T-helper 2 cell treated with Interferon-gamma antibody and Interleukin-4, amounts not matched to agents 5 μg/mL and 100 μg/mL, for 36 hours (primary cell): ENCODE measurements at places on chromosomes 2 and 18.

- no peak for DNase-seq
These were observed 209.8 kb downstream of the BCL2 start for GRCh38 chr18:63109802-63110201.

GRCh38 chr18:23716516-23716915 is 27.3 kb downstream of the LAMA3 start:
- no peak for DNase-seq

GRCh38 chr2:241036397-241036963 is 38.1 kb downstream of the SNED1 start:
- peak; percentile 68 for DNase-seq

GRCh38 chr18:57113799-57114420 is 33.0 kb upstream of the BOD1L2 start:
- no peak for DNase-seq

DNA sequence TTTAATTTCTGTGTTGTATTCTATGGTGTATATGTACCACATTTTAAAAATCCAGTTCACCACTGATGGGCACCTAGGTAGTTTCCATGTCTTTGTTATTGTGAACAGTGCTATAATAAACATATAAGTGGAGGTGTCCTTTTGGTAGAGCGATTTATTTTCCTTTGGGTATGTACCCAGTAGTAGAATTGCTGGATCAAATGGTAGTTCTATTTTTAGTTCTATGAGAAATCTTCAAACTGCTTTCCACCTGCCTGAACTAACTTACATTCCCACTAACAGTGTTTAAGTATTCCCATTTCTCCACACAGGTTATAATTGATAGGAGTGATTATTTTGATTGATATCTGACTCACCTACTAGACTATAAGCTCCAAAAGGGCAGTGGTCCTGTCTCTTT is 148.2 kb downstream of the BABAM2 start:
- no peak for DNase-seq

- no peak for DNase-seq
These were observed 6.1 kb downstream of the SOS1 start for GRCh38 chr2:39114771-39115170.

DNA sequence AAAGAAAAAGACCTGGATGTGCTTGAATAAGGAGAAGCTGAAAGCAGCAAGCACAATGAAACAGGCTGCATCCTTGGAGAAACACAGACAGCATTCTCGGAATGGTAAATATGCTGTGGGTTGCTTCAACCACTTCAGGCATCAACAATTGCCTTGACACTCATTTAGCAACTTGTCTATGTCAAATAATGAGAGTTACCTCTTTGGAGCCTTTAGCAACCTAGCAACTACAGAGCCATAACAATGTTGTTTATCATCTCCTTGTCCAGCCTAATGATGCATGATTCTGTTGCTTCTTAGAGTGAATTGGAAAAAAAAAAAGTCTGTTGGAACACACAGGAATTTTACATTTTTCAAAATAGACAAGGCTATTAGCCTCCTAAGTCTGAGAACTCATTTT is 410.6 kb downstream of the PIK3C3 start:
- DNase-seq = no peak

DNA sequence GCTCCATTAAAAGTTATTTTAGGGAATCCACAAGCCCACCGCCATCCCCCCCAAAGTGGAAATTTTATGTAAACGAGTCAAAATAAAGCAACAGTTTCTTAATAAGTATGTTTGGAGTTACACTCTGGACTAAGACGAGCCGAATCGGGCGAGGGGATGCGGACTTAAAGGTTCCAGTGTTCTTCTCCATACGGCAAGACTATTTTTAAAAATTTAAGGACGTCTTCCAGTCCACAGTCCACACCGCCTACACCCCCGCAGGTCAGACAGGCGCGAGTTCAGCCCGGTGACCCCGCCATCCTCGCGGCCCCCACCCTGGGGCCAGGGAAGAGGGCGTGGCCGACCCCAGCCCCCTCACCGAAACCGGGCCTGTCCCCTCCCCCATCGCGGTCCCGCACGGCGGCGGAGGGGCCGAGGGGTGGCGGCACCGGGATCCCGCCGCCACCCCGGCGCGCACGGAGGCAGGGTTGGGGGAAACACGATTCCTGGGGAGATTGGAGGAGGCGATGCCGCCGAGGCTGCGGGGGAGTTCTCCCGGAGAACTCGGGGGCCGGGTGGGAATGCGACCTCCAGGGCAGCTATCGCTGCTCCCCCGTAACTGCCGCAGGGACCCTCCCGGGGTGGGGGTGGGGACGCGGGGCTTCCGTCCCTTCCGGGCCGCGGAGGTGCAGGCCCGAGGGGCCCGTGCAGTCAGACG is 24.5 kb upstream of the SMAD7 start:
- DNase-seq = no peak

- no peak for DNase-seq
These were observed 79.6 kb upstream of the NYAP2 start for GRCh38 chr2:225319872-225320271.

GRCh38 chr2:54189539-54189938 is 66.5 kb downstream of the TSPYL6 start:
- no peak for DNase-seq

DNA sequence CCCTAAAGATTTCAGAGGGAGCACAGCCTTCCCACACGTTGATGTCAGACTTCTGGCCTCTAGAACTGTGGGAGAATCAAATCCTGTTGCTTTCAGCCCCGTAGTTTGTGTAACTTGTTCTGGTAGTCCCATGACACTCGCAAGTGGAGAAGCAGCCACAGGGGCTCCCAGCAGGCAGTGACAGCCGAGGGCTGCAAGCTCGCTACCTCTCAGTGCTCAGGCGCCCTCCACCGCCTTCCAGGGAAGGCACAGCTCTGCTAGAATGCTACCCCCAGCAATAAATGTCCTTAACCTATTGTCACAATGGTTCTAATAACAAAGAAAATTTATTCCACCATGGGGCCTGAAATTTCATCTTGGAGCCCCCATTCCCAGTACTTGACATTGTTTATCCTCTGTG is 143.1 kb upstream of the ZNF236 start:
- DNase-seq = no peak

DNA sequence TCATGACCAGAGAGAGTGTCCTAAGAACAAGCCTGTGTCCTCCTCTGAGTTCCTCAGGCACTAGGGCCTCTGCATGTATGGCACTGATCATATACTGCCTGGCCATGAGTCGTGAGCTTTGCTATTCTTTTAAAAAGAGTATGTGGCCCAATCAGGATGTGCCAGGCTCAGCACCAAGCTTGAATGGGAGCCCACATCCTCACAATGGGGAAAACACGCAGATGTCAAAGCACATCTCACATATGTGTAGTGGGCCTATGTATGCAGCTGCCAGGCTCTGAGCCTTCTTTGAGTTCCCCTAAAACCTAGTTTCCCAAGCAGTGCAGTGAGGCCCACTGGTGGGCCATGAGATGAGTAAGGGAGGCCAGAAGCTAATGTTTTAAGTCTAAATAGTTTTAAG is 69.9 kb upstream of the SLC1A4 start:
- no peak for DNase-seq

DNA sequence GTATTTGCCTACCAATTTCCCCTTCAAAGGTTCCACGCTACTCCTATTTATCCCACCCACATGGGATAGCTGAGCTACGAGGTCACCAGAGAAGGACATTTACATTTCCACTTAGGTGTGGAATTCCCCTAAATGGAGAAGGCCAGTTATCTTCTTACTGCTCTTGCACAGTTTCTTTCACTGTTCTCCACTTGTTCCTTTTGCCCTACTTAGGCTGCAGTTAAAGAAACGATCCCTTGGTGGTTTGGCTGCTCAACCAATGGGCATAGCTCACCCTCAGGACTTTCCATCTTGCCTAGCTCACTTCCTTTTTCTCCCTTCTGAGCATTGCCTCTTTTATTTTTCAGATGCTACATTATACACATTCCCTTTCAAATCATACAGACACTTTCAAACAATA is 11.2 kb upstream of the NABP1 start:
- DNase-seq = no peak

- DNase-seq = no peak
These were observed 68.1 kb downstream of the LAMA3 start for GRCh38 chr18:23757437-23757733.

DNA sequence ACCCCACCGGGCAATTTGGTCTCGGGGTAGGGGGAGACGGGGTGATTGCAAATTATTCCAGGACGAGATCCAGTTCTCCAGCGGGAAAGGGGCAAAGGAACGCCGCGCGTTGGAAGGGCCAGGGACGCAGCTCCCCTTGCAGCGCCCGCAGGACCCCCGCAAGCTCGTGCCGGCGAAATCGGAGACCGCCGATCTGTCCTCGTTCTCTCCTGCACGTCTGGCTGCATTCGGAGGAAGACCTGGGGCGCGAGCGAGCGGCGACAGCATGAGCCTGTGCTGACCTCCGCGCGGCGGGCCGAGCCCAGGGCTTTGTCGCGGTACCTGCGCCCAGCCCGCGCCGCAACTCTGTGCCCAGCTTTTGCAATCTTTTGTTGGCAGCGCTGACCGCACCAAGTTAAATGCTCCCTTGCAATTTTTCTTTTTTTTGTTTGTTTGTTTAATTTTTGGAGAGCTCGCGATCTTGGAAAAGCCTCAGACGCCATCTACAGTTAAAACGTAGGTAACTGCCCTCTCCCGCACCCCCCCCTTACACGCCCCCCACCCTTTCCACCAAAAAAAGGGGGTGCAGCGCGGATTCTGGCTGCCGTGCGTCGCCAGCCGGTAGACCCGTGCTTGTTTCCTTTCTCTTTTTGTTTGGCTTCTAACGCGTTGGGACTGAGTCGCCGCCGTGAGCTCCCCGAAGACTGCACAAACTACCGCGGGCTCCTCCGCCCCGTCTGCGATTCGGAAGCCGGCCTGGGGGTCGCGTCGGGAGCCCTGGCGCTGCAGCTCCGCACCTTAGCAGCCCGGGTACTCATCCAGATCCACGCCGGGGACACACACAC is 667 bp downstream of the TRIB2 start:
- peak; percentile 43 for DNase-seq

GRCh38 chr18:47549021-47549540 is 297.6 kb upstream of the SKOR2 start:
- DNase-seq = no peak

DNA sequence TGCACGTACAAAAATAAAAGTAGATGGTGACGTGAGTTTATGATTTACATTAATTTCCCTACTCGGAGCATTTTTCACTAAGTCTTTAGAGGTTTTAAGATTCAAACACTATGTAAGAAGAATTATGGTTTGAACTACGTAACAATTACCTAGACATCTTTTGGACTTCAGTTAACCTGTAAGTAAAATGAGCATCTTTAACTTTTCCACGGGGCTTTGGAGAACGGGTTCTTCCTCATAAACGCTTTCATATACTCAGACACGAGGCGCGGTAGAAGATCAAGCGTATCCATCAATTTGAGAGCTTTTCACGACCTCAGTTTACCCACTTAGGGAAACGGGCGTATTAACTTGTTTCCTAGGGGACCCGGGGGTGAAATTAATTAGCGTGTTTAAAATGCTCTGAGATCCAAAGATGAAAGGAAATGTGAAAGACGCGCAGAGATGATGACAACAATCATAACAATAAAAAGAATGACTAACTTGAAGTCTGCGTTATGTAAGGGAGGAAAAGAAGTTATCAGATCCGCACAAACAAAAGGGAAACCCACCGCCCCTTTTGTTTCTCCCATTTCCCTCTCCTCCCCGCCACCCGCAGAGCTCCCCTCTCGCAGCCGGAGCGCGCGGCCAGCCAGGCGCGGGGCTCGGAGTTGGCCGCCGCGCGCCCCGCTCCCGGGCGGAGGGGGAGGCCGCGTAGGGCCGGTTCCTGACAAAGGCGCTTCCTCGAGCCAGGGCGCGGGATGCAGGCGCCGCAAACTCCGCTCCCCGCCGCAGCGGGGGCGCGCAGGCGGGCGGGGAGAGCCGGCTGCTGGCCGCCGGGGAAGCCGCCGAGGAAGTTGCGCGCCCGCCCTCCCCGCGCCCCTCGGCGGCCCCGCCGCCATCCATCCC is 807 bp downstream of the PELI1 start:
- peak; percentile 42 for DNase-seq

DNA sequence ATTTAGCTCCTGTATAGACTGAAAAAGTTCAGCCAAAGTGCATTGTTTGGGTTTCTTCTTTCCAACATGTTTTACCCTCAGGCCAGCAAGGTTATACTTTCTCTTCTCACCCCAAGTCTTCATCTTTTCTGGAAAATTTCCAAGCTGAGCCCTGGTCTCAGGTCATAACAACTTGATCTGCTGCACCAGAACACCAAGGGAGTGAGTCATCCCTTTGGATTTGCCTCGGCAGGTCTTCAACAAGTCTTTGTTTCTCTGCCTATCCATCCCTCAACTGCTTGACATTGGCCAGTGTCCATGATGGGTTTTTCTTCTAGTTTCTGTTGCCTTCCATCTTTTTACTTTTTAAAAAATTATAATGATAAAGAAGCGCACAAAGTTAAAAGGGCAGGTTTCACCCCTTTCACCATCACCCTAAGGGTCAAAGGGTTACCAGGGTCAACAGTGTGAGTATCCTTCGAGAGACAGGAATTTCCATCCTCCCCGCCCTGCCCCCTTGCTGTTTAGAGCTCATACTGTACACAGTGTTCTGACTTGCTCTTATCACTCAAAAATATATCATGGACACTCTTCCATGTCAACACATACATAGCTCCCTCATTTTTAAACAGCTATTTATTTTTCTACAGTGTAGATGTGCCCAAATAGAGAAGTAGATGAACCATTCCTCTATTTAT is 5.7 kb upstream of the SPATS2L start:
- DNase-seq = no peak

DNA sequence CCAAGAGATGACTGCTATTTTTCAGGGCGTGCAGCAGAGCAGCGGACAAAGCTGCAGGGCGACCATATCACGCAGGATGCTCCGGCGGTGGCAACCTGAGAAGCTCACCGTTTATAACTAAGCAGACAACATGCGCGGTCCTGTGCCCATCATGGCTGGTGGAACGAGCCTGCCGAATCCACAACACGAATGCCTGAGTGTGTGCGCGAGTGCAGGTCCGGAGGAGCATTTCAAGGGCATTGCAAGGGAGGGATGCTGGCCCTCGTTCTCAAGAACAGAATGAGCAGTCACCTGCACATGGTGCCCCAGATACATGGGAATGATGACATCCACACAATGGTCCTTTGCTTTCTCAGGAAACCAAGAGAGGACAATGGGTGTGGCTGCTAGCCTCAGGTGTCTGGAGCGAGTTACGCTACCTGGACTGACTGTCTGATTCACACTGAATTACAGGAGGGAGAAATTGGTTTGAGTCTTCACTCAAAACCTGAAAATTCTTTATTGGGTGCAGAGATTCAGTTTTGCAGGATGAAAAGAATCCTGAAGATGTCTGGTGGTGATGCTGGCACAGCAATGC is 39.8 kb downstream of the TBC1D8 start:
- DNase-seq = no peak
